Activated T-helper 2 cell treated with anti-CD3 and anti-CD28 coated beads, Interferon-gamma antibody, Interleukin-2, Interleukin-4, amounts not matched to agents 10 μg/mL and 5 μg/mL and 100 μg/mL, durations not matched to agents 14 hours and 24 hours and 36 hours (primary cell): ENCODE measurements at places on chromosomes 12 and 14. TPM values are rescaled to one million over a fixed set of nuclear protein-coding genes. Genes with fewer than 3 reads are reported as not detected.

Gene DTX1
- 0.16 TPM in 1 of 2 replicates, not detected in the other for total RNA-seq

Gene SLC24A4
- not detected in 2 replicates for total RNA-seq

Gene RNU4-1
- 2,603 and 2,662 TPM in 2 replicates for total RNA-seq

Gene CABP1
- 0.27 and 0.41 TPM in 2 replicates for total RNA-seq

Gene GPX2
- total RNA-seq, result not detected in 2 replicates

Gene KRT75
- total RNA-seq, result not detected in 2 replicates

Gene SYNE3
- 36.5 and 40.1 TPM in 2 replicates for total RNA-seq

Gene OTX2
- not detected in 2 replicates for total RNA-seq

Gene TAMALIN
- total RNA-seq, result 6.0 and 6.1 TPM in 2 replicates

Gene FAM177A1
- 41.3 and 43.2 TPM in 2 replicates for total RNA-seq

Gene OS9
- 97.4 and 99.1 TPM in 2 replicates for total RNA-seq

Gene SLC25A47
- not detected in 2 replicates for total RNA-seq

Gene KRT85
- total RNA-seq, result not detected in 2 replicates
